ENCODE measurements at places on chromosomes 7 and 10.

GRCh38 chr10:78416031-78417011, 382.7 kb downstream of the RPS24 start:
- no peak for DNase-seq

DNA sequence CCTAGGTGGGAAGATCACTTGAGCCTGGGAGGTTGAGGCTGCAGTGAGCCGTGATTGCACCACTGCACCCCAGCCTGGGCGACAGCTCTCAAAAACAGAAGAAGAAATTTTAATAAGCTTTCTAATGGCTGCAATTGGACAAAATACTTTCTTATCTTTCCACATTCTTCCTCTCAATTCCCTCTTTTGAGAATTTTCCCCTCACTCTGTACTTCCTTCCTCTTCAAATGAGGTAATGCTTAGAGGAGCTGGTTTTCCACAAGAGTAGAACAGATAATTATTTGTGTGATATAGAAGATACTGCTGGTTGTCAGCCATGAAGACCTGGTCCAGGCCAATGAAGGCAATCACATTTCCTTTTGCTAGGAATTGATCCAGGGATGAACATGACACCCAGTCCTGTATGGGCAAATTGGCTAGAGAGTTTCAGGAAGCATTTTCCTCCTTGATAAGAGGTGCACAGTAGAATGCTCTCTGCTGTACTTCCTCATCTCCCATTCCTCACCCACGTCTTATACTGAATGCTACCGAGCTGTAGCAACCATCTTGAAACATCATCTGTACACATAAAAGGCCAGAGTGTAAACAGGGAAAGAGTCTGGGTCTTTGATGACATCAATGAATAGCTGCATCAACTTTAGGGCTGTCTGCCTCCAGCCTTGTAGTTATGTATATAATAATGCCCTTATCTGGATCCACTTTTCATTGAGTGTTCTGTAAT, 103.9 kb downstream of the CDK6 start:
- DNase-seq = no peak

DNA sequence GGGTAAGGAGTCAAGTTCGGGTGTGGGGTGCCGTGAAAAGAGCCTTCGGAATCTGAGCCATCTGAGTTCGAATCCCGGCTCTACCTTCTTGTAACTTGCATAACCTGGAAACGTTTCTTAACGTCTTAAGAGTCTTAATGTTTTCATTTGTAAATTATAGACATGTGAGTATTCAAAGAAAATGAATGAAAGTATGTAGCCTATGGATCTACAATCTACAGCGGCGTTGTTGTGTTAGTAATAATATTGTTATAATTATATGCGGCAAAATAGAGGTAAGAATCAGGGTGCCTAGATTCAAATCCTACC, 559 bp downstream of the VTI1A start:
- no peak for DNase-seq

- no peak for DNase-seq
Measured at GRCh38 chr7:5564894-5565293, 141.3 kb upstream of the TNRC18 start.

- no peak for DNase-seq
Measured at GRCh38 chr10:87913156-87913921, 49.9 kb downstream of the PTEN start.

DNA sequence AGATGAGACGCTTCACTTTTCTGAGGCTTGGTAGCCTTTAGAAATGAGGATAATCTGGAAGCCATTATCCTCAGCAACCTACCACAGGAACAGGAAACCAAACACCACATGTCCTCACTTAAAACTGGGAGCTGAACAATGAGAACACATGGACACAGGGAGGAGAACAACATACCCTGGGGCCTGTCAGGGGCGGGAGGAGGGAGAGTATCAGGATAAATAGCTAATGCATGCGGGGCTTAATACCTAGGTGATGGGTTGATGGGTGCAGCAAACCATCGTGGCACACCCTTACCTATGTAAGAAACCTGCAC, 48.9 kb downstream of the LRGUK start:
- DNase-seq = no peak

DNA sequence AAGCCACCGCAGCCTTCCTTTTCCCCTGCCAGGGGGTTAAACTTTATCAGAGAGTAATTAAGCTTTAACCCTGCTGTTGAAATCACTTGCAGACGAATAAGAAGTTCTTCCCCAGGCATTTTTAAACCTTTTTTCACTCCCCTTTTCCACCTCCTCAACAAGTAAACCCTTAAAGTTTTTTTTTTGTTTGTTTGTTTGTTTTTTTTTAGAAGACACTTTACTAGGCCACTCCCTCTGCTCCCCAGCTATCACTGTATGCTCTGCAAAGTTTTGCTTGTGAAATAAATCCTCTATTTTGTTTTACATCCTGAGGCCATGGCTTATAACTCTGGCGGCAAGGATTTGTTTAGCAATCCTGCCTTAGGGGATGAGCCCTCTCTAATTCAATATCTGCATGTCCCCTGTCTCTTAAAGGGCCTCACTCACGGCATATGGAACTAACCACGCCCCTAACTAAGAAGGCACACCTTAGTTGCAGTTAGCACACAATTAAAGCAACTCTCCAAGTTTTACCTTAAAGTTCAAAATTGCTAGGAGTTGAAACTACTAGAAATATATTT, 1354.7 kb upstream of the LRRTM3 start:
- no peak for DNase-seq

DNA sequence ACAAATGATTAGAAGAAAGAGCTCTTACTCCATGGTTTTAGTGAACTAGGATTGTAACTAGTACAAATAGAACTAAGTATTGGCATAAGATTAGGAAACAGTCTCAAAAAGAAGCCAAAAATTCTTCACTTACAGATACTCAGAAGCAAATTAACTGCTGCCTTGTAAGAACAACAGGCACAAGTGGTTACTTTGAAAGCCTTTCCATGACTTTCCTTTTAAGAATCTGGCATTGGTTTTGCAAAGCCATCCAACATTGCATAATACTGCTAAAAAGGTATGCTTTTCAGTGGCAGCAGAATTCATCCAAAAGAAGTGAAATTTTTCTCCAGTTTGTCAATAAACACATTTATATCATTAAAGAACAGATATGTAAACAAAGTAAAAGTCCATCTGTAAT, 126.8 kb upstream of the ODAD2 start:
- DNase-seq = no peak

GRCh38 chr10:63227207-63227895, 94.2 kb downstream of the NRBF2 start:
- no peak for DNase-seq
